Sigmoid colon (tissue), 7 donors: ENCODE measurements at places on chromosomes 5 and 9. TPM values are rescaled to one million over a fixed set of nuclear protein-coding genes. Genes with fewer than 3 reads are reported as not detected.

The FBN2 gene
- total RNA-seq: 2.0 TPM

The ADCY2 gene
- 9.5 TPM for total RNA-seq

The PCDHGB7 gene
- total RNA-seq: 16.6 TPM

- peaks cover 19% of the 10 kb centered on the region for H3K4me1 ChIP-seq
- no peaks in the 10 kb centered on the region for H3K36me3 ChIP-seq
- H3K27ac ChIP-seq: no peak overlapping the region
- H3K27me3 ChIP-seq: no peaks in the 10 kb centered on the region
- DNase-seq: no peak
- no peak overlapping the region for H3K4me3 ChIP-seq
Observed at GRCh38 chr9:90307891-90308290, 334.7 kb downstream of the DIRAS2 start.

- no peak overlapping the region for H3K4me3 ChIP-seq
- DNase-seq: no peak
- no peaks in the 10 kb centered on the region for H3K27me3 ChIP-seq
- no peak overlapping the region for H3K27ac ChIP-seq
- H3K4me1 ChIP-seq: no peaks in the 10 kb centered on the region
Observed at GRCh38 chr5:180437336-180437735, 56.8 kb upstream of the CNOT6 start.
